ENCODE measurements at places on chromosomes 11 and 22.

DNA sequence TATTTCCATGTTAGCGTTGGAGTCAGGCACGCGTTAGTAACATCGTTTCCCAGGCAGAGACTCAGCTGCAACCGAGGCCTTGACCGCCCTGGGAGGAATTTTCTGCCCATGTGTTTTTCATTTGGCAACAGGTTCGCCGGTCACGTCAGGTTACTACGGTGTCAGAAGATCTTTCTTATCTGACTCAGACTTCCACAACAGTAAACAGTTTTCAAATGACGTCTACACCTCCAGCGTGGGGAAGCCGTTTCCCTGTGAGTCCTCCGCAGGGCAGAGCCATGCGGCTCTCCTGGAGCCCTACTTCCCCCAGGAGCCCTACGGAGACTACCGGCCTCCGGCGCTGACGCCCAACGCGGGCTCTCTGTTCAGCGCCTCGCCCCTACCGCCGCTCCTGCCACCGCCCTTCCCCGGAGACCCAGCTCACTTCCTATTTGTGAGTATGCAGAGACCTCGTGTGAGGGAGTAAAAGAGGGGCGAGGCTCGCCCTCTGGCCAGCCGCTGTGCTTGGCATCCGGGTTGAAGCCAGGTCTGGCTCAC is 14.3 kb upstream of the POU2AF3 start:
- DNase-seq: no peak

DNA sequence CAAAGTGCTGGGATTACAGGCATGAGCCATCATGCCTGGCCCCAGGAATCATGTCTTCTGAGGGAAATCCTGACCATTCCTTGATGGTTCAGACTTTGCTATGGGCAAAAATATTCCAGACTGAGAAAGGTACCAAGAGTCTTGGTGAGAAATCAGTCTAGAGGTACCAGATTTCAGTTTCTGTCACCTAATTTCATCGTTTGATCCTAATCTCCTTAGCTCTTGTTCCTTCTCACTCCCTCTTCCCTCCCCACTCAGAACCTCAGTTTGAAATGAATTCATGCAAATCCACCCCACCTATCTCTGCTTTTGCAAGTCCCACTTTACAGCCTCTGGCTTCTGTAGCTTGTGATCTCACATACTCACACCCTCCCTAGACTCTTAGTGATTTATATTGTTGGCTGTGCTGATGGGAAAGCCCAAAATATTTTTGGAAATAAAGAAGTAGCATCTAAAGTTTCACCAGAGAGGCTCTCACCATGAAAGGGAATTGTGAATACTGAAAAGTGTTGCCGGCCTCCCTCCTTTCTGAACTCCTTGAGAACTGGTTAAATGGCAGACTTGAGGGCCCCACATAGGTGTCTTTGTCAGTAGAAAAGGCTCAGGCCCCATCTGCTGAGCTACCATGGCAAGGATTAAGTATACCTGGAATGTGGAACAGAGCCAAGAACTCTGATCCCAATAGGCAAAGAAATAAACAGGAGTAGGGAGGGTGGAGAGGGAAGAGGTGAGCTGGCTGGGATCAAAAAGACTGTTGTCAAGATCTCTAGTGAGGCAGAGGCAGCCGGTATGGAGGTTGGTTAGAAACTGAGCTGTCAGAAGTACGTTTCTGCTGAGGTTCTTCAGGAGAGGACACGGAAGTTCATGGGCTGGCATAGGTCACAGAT is 190.5 kb upstream of the MTMR2 start:
- no peak for DNase-seq

GRCh38 chr11:134438542-134439537 is 26.8 kb upstream of the B3GAT1 start:
- DNase-seq: no peak

- DNase-seq: no peak
These were observed 39.1 kb upstream of the GRAMD4 start for GRCh38 chr22:46580940-46581537.

GRCh38 chr11:74162681-74163467 is 7.9 kb downstream of the C2CD3 start:
- DNase-seq: no peak

DNA sequence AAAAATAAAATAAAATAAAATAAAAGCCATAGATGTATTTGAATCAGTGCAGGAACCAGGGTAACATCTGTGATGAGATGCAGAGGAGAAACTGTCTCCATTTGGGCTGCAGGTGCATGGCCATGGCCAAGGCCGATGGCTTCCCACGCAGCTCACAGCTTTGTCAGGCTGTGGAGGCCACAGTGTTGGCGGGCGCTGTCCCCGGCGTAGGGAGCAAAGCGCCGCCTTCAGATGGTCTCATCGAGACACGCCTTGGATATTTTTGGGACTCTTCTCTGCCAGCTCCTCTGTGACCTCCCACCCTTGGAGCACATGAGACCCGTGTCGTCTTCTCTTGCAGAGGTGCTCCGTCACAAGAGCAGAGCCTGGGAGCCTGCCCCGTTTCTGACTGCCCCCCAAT is 38.6 kb downstream of the MUC6 start:
- no peak for DNase-seq

DNA sequence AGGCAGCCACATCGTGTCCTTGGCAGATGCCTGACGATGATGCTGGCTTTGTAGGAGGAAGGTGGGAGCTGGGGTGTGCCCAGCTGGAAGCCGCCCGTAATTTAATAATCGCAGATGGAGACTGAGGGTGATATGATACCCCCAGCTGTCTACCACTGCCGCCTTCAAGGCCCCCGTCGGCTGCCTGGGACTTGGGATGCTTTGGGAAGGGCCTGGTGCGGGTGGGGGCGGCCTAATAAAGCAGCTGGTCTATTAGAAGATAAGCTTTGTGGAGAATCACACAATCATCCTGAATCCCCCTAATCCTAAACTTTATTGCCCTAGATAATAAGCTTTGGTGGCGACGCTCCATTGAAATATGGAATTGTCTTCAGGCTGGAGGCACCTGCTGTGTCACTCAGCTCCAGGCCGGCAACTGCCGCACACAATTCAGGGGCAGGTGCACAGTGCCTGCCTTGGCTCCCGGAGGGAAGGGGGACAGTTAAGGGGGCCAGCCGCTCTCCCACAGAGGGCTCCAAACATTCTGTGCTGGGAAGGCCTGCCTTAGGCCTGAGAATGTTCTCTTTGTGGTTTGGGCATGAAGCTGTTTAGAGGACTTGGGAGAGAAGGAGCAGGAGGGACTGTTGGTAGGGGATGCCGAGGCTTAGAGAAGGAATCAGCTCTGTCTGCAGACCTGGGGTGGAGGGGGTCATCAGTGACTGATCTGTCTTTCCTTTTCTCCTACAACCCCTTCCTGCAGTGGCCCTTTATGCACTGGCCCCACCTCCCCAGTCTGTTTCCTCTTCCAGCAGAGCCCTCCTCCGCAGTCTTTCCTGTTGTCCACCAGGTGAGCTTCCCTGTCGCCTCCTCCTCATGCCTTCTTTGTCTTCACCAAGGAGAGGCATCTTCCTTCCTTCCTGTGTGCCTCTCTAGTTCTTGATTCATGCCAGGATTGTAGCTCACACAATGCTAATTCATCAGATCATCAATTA is 65.3 kb downstream of the ARL14EP start:
- no peak for DNase-seq

GRCh38 chr11:115919341-115920091 is 415.3 kb upstream of the CADM1 start:
- no peak for DNase-seq

GRCh38 chr11:122584670-122585069 is 70.9 kb upstream of the UBASH3B start:
- no peak for DNase-seq

- DNase-seq: no peak
These were observed 72.7 kb upstream of the CRTAM start for GRCh38 chr11:122765487-122766131.

GRCh38 chr11:36948460-36949127 is 350.6 kb upstream of the RAG2 start:
- no peak for DNase-seq
